ENCODE measurements at places on chromosomes 6 and 20.

DNA sequence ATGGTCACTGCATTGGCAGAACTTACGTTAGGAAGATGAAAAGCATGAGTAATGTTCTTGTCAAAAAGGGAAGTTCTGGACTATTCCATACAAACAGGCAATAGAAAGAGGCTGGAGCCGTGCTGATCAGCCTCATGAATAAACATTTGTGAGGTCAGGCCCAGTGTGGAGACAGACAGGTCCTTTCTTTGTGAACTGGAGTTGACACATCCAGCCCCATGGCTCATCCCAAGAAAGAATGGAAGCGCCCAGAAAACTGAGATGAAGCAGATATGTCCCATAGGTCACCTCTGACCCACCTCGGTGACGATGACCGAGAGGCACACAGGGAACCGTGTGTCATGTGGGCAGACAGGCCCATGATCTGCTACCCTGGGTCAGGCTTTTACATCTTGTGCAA, 276.0 kb upstream of the SGK1 start:
- DNase-seq, result no peak

DNA sequence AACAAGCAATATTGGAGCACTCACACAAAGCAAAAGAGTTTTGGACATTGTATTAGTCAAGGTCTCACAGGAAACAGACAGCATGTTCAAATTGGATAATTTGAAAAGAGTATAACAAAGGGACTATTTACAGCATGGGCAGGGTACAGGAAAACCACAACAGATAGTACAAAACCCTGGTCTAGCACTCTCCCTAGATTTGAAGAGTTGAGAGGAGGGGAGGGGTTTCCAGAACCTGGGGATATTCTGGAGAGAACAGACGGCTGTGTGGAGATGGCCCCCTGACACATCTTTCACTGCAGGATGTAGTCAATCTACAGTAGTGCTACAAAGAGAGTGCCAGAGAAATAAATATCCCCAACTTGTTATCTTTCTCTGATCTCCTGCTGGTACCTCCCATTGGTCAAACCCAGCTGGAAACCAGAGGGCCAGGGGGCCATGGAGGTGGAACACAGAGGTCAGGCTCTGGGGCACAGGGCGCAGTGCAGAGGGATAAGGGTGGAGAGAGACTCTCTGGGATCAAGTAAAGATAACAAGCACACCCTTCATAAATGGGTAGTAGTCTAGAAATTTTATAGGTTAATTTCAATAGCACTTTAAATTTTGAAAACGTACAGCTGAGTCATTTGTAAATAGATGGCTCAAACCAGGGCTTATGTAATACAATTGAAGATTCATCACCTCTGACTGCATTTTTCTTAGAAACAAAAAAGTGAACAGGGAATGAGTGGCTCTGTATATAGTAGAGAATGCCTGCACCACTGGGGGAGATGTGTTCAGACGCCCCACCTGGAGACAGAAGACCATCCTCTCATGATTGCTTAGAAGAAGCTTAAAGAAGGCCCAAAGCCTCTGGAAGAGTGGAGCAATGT, 25.7 kb downstream of the RCAN2 start:
- no peak for DNase-seq

DNA sequence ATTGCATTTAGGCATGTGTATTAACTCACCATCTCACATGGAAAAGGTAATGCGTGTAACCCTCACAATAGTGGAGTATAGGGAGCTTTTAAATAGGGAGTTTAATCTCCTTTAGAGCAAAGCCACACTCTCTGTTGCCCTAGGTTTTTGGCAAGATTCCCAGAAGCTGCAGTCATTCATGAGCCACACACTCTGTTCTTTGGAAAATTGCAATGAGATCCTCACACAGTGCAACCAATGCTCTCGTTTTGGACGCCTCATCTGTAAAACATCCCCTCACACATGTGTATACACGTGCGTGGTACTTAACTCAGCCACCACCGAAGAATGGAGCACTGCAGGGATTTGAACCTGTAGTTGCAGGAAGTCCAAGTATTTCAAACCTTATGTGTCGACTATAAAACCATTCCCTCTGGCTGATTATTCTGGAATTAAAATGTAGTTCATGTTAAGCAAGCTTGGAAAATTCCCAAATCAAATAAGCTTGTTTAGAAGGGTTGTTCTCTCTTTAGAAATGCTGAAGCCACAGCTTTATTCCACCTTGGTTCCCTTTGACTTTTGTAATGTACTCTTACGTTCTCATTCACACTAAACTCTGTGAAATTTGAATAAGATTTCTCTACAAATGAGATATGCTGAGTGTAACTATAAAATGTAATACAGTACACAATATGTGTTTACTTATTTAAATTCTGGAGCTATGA, 489.8 kb upstream of the MANEA start:
- DNase-seq, result peak; percentile 96

- DNase-seq, result peak; percentile 92
Measured at GRCh38 chr6:129766959-129767728, 57.2 kb upstream of the ARHGAP18 start.

DNA sequence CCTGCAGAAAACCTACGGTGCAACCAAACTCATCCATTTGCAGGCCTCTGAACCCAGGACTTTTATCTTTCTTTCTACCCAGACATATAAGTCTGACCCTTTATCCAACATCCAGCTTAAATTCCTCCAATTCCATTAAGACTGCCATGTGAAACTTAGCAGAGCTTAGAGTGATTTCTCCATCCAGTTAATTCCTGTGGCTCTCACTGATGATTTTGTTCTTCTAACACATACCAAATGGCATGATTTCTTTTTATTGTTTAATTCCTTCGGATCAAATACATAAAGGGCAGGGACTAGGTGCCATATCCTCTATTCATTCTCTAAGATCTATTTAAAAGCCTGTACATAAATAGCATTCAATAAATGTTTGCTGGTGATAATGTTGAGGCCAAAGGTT, 92.9 kb downstream of the TASP1 start:
- DNase-seq, result peak; percentile 23

- DNase-seq, result no peak
Measured at GRCh38 chr6:155472886-155473285, 17.2 kb upstream of the NOX3 start.

- DNase-seq, result no peak
Measured at GRCh38 chr6:20479526-20479925, 54.7 kb upstream of the CDKAL1 start.

DNA sequence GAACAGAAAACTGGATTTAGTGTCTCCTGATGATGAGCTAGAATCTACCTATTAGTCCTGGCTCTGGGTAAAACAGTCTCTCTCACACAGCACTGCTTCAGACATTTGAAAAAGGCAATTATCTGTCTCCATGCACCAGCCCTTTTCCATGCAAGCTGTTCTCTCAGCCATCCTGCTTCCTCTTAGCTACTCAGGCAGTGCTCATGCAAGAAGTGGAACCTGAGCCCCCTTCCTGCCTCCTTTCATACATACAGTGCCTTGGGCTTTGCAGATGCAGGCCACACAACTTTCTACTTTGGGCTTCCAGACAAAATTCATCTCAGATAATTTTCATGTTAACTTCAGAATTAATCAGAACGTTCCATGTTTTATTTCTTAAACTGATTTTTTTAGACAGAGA, 151.3 kb downstream of the RALGAPA2 start:
- DNase-seq, result peak; percentile 22

GRCh38 chr6:47663462-47664216, 34.7 kb upstream of the ADGRF4 start:
- DNase-seq, result no peak

Data from NCI-H82 (cell line).